ENCODE measurements at places on chromosomes 6 and 20.

DNA sequence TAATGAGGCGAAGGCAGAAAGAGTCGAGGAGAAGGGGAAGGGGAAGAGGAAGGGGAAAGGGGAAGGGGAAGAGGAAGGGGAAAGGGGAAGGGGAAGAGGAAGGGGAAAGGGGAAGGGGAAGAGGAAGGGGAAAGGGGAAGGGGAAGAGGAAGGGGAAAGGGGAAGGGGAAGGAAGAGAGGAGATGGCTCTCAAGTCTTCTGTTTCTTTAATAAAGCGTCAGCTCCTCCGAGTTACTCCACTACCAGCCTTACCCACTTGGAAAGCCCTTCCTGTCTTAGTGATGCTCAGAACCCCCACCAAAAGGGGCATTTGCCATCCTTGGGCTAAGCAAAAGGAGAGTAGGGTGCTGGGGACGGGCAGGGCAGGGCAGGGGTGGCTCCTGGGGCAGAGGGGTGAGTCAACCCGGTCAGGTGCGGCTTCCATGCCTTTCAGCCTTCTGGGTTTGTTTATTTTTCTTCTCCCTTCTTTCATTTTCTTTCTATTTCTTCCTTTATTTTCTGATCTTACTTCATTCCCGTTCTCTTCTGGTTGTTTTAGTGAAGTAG is 476 bp upstream of the CLIC5 start:
- DNase-seq: no peak

GRCh38 chr6:14178083-14178445 is 60.5 kb downstream of the CD83 start:
- no peak for DNase-seq

DNA sequence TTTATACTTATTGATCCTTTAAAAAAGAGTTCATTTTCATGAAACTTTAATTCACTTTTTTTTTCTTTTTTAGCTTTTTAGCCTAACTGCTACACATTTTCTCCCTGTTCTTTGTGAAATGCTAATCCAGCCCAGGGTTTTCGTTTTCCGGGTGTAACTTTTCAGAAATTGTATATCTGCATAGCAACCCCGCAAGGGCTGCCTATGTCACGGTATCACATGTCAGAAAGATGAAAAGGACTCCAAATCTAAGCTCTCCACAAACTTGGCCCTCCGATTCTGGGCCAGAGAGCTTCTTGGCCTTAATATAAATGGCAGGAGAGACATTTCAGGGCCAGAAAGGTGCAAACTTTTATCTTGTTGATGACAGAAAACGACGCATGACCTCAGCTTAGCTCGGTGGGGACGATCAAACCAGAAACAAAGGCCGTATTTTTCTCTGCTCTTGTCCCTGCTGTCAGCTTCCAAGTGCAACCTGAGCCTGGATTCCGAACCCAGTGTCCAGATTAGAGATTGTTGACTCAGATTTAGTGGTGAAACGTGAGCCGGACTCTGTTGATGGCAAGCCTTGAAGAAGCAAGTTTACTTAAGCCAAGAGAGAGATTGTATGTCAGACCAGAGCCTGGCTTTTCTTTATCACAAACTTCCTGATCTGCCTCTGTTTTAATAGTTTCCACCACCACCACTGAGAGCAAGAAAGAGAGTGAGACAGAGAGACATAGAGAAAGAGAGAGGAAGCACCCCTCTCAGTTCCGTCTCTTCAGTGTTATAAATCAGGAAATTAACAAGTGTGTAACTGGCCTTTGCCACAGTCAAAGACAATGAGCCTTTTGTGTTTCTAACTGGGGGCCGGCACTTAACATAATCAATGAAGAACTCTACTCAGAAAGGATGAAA is 157.8 kb downstream of the SCML4 start:
- no peak for DNase-seq

GRCh38 chr6:136506124-136506799 is 44.0 kb downstream of the MAP7 start:
- no peak for DNase-seq

DNA sequence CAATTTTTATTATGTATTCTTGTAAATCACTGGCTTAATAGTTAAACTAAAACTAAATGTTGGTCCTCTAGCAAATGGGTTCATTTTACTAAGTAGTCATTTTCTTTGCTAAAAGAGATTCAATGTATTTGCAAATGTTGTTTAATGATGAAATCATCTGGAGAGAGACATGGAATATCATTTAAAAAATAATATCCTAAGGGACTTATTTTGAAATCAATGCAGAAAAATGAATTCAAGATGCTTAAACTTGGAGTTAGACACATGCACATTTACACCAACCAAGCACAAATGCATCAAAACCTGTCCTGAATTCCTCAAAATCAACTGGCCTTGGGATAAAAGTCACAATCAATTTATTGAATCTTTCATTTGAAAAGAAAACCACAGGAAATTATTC is 165.0 kb upstream of the RNF217 start:
- DNase-seq: no peak

GRCh38 chr6:7073082-7073820 is 34.5 kb upstream of the RREB1 start:
- no peak for DNase-seq

GRCh38 chr20:61931476-61932198 is 134.0 kb downstream of the TAF4 start:
- no peak for DNase-seq

GRCh38 chr6:100488244-100488643 is 23.5 kb upstream of the SIM1 start:
- DNase-seq: no peak

- no peak for DNase-seq
Measured at GRCh38 chr6:127107916-127108315, 10.6 kb upstream of the RSPO3 start.

- no peak for DNase-seq
Measured at GRCh38 chr20:17884307-17885003, 84.1 kb downstream of the SNX5 start.

- DNase-seq: no peak
Measured at GRCh38 chr6:113978084-113978675, 7.2 kb upstream of the HDAC2 start.

- DNase-seq: no peak
Measured at GRCh38 chr6:122408702-122409458, 9.4 kb downstream of the HSF2 start.

DNA sequence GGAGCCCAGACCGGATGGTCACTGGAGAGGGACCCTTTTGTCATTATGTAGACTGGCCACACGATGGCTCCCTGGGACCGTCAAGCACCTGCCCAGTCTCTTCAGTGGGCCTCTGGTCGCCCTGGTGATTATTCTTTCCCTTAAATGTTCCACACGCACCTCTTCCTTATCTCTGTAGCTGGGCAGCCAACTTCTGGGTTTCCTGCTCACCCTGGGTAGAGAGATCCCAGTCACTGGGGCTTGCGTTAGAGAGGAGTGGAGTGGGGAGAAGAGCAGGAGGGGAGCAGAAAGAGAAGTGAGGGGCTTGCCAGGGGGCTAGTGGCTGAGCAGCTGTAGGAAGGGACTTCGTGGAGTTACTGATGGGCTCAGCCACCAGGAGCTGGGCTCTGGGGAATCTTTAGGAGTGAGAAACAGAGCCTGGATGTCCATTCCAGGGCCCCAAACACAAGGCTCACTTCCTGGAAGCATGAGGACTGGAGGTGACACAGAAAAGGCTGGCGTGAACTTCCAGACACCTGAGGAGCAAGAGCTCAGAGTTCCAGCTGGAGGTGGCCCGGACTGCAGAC is 150.1 kb downstream of the DHX35 start:
- DNase-seq: no peak

Measured in stimulated activated CD8-positive, alpha-beta memory T cell treated with anti-CD3 and anti-CD28 coated beads, Interleukin-7, amount 100 ng/mL, for 24 hours (primary cell).